CD4-positive, alpha-beta T cell (primary cell): ENCODE measurements at places on chromosomes 2 and 18.

DNA sequence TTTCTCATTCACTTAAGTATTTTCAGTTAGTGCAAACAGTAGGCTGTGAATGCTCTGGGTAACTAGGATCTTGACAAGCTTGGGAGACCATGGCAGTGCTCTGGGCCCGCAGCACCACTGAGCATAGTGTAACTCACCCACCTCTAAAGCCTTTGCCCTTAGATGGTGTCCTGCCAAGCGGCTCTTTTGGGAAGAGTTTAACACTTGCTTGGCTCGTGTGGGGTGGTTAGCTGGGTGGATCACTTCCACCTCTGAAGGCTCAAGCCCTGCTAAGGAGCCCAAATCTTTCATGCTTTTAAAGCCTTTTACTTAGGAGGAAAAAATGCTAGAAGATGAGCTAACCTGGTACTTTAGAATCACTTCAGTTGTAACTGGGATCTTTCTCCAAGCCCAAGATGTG is 33.9 kb downstream of the PTPN18 start:
- DNase-seq: no peak

- DNase-seq: peak; percentile 34
Measured at GRCh38 chr2:217316743-217317142, 456.9 kb upstream of the TNP1 start.

- DNase-seq: no peak
Measured at GRCh38 chr2:130807659-130808385, 28.9 kb upstream of the ARHGEF4 start.

DNA sequence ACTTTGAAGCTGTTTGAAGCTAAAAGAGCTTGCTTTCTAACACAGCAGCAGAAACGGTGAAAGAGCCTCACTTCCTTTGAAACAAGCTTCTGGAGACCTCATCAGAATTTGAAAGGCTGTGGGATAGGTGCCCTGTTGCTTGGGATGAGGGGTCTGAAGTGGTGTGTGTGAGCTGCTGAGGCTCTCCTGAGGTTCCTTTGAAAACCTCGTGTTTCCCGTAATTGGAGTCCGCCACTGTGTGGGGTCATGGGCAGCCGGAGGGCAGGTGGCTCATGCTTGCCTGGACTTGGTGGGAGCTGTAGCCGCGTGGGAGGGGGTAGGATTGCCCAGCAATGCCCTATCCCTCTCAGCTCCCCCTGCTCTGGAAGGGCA is 34.4 kb downstream of the CABLES1 start:
- no peak for DNase-seq

GRCh38 chr2:197813093-197813787 is 8.8 kb downstream of the PLCL1 start:
- no peak for DNase-seq

GRCh38 chr2:197216361-197216979 is 94.1 kb downstream of the ANKRD44 start:
- no peak for DNase-seq

DNA sequence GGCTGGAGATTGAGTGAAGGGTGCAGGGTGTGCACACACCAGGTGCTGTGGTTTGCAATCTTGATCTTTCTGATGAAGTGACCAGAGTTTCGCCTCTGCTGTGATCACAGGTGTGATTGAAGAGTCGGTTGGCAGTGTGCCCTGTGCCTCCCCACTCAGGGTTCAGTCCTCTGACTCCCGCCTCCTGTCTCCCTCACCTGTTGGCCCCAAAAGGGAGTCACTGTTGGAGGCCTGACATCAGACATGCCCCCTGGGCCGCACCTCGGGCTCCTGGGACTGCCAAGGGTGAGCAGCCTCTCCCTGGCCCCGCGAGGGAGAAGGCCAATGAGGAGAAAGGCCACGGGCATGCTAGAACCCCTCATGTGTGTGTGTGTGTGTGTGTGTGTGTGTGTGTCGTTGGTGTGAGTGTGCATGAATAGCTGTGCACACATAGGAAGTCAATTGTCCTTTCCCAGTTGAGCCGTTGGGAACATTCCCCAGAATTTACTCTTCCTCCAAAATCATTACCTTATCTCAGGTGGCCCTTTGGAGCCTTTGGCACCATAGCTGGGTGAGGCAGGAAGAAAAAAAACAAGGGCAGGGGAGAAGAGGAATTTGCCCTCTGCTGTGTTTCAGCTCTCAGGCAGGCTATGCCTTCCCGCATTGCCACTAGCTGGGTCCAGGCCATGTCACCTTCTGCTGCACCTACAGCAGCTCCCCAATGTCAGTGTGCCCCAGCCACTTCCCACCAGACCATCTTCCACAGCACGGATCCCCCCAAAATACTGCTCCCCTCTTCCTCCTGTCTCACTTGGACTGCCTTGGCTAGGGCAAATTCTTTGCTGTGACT is 78.1 kb upstream of the LAPTM4A start:
- DNase-seq: no peak

DNA sequence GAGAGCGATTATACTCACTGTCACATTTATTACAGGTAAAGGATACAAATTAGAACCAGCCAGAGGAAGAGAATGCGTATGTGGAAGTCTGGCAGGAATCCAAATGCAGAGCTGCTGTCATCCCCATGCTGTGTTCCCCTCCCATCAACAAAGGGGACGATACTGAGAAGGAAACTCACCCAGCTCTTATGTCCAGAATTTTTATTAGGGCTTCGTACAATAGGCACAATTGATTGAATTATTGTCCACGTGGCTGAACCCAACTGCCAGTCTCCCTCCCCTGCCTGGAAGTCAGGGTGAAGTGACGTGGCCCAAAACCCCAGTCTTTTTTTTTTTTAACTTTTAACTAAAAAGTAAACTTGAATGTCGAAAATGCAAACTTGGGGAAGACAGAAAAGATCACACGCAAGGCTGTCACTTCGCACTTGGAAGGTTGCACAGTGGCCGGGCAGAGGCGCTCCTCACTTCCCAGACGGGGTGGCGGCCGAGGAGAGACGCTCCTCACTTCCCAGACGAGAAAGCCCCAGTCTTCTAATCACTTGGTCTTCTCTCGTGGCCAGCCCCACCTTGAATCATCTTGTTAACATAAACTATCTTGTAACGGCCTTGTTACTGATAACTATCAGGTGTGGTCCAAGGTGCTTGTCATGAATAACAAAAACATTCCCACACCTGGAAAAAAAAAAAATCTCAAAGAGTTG is 40.0 kb upstream of the ITSN2 start:
- no peak for DNase-seq

DNA sequence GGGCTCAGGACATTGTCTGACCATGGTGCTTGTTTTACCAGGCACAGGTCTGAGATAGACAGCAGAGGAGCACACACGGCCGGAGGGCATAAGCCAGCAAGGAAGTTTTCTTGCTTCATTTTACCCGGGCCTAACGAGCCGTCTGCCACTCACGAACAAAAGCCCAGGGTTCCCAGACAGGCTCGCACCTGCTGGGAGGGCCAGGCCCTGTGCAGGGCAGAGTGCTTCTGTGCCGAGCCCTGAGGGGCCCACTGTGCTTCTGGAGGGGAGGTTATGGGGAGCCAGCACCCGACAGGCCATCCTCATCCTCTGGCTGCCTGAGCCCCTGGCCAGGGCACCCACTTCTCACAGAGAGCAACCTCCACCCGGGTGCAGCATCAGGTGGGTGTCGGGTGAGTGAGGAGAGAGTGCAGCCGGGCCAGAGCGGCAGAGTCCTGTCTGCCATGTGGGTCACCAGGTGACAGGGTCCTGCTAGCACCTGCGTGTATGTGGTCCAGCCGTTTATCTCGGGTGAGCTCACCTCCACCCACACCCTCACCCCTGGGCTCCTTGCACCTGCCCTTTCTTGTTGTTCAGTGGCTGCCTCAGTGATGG is 297.9 kb downstream of the NDUFA10 start:
- no peak for DNase-seq

- no peak for DNase-seq
Measured at GRCh38 chr2:1907849-1908533, 163.7 kb upstream of the PXDN start.

GRCh38 chr2:203562268-203562667 is 27.2 kb upstream of the RAPH1 start:
- DNase-seq: no peak

- no peak for DNase-seq
Measured at GRCh38 chr18:52572036-52573000, 232.3 kb downstream of the DCC start.

GRCh38 chr2:128444816-128445522 is 126.3 kb upstream of the HS6ST1 start:
- no peak for DNase-seq

DNA sequence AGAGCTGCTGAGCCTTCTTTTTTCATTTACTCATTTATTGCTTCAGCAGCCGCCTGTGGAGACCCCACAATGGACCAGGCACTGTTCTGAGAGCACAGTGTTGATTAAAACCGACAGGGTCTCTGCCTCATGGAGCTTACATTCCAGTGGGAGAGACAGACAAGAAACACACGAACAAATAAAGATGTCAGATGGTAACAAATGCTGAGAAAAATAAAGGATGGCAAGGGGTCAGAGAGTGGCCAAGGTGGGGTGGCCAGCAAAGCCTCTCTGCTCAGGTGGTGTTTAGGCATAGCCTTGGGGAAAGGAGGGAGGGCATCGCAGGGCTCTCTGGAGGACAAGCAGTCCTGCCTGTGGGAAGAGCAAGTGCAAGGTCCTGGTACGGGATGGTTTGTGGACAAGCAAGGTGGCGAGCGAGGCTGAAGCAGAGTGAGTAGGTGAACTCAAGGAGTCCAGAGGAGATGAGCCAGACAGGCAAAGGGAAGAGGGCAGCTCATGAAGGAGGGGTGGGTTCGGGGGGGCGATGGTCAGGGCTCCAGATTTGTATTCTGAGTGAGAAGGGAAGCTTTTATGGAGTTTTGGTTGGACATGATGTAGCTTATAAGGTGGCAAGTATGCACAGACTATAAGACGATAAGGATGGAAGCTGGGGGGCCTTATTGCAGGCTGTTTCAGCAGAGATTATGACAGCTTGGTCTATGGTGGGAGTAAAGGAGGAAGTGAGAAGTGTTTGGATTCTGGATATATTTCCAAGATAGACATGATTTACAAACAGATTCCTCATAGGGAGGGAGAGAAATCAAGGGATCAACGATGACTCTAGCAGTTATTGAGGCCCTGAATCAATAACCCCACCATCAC is 8.8 kb upstream of the ITGB6 start:
- no peak for DNase-seq
